ENCODE measurements at places on chromosomes 2 and 18.

DNA sequence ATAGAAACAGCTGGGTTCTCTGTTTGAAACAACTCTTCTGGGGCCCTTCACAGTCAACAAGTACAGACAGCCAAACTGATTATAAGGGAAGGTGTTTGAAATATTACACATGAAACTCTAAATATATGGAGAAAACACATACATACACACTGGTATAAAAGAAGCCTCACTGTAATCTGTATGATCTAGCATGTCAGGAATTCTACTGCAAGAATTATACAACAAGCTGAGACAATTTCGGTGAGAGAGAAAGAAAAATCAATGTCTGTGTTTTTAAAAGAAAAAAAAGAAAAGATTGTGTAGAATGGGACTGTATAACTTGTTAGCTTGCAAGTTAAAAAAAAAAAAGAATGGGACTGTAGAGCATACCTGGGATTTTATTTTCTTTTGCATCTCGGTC is 26.3 kb downstream of the IRS1 start:
- DNase-seq, result no peak

GRCh38 chr2:10597956-10598355 is 91.8 kb downstream of the NOL10 start:
- no peak for DNase-seq

GRCh38 chr18:46141199-46141598 is 37.0 kb downstream of the HAUS1 start:
- DNase-seq, result no peak

- DNase-seq, result no peak
These were observed 500.1 kb downstream of the ARHGAP15 start for GRCh38 chr2:143629340-143629739.

DNA sequence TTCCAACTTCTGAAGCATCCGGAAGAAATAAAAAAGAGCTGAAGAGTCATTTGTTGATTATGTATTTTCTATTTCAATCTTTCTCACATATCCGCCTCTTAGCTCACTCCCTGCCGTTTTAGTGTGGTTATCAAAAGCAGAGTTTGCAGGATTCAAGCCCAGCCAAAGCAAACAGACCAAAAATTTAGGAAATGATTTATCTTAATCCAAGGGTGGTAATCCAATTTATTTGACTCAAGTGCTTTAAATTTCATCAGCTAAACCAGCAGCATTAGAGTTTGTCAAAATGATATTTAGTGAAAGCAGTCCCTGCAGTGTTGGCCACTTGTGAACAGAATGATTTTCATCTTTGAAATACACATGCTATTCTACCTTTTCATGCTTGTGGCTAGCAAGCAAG is 129.3 kb upstream of the CCDC68 start:
- no peak for DNase-seq

DNA sequence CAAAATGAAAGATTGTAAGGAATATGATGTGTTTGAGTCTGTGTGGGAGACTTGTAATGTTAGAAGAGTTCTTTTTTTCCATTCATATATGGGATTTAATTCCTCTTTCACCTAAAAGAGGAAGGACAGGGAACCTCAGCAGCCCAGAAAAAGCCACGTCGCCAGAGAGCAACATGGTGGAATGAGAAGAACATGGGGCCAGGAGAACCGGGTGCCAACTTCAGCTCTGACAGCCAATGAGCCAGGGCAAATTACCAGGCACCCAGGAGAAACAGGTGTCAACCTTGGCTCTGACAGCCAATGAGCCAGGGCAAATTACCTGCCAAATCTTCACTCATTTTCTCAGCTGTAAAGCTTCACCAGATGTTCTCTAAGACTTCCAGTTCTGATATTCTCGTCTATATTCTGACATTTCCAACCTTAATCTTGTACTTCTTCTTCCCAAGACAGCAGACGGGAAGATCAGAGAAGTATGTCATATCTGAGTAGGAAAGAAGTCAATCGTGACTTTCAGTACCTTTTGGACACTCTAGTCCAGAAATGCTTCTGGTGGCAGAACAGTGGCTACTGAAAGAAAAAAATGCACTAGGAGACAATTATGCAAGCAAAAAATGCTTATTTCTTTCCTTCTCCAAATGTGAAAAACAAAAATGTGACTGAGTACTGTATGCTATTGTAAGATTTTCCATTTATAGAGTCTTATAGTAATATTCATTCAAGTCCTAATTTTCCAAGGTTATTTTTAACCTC is 79.2 kb upstream of the COL5A2 start:
- DNase-seq, result no peak

GRCh38 chr18:61531891-61532290 is 198.7 kb downstream of the CDH20 start:
- no peak for DNase-seq

DNA sequence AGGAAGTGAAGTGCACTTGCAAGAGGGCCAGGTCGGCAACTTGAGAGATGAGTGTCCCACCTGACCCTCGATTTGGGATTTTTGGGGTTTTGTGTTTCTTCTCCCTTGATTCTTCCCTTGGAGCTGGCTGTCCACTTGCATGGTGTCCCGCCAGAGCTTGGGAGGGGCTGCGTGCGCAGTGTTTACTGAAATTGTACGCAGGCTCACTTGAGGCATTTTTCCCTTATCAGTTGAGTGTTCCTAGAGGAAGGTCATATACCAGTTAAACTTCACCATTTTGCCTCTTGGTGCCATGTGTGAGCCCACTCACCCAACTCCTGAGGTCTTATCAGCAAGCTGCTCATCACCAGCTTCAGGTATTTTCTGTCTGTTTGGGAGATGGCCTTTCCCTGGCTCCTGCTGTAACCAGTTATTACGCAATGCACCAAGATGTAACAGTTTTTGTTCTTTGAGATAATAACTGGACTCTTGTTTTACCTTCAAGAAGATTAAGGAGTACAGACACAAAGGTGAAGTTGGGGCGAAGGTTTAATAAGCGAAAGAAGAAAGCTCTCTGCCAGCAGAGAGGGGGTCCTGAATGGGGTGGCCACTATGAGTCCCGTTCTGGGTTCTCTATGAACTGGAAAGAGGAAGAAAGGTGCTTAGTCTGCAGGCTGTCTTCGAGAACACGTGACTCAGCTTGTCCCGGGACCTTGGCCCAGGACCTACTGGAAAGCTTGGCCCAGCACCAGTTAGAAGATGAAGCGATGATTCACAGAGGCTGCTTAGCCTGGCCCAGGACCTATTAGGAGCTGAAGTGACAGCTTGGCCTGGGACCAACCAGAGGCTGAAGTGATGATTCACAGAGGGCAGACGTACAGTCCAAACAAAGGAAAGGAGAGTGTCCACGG is 21.5 kb upstream of the TXNL4A start:
- no peak for DNase-seq

GRCh38 chr2:30448866-30449265 is 1.8 kb downstream of the LCLAT1 start:
- DNase-seq, result no peak

DNA sequence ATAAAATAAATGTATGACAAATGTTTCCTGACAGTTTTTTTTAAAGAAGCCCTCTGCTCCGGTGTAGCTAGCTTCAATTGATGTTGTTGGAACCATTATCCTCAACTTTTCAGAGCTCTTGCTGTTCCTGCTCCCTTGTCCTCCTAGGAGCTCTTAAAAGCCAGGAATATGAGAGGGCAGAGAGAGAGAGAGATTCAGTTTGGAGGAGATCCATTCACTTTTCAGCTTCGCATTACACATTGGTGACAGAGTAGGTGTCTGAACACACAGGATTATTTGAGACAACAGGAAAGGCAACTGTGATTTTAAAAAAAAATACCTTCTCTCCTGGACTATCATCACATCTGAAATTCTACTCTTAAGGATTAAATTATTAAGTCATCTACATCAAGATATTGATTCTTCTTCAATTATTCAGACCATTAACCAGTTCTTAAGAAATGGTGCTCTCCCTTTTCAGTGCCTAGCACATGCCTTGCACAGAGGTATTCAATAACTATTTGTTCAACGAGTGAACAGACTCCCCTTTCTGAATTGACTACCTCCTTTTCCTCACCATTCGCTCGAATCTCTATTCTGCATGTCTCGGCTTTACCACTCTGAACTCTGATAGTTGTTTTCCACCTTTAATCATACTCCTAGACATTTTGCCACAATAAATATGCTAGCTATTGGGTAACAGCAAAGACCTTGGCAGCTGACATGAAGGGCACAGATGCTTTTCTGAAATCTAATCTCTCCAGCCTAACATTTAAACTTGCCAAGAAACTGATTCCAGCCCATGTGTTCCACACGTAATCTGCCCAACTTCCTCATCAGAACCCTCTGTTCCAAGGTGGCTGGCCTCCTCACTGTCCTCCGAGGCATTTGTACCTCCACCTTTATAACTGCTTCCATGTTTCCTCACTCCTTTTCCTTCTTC is 28.6 kb upstream of the SLC35F5 start:
- DNase-seq, result no peak

DNA sequence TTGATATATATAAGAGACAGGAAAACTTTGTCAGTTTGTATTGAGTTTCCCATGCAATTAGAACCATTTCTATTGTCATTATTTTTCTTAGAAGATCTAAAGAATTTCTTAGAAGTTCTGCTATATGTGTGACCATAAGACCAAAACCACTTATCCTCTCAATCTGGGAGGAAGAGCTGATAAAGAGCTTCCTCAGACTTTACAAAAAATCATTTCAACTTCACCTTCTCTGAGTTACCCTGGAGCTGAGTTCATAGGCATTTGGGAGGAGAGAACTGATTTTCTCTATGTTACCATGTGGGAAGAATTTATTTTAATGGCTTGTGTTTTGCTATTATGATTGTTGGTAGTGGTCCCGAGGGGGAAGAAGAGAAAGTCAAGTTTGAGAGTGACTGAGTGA is 329.3 kb downstream of the GPD2 start:
- DNase-seq, result no peak

- DNase-seq, result no peak
These were observed 975.7 kb upstream of the ZEB2 start for GRCh38 chr2:145495590-145495989.

- no peak for DNase-seq
These were observed 147.6 kb downstream of the CDC42EP3 start for GRCh38 chr2:37523814-37524362.

GRCh38 chr2:47076586-47077441 is 78.3 kb downstream of the STPG4 start:
- no peak for DNase-seq

- DNase-seq, result no peak
These were observed 414.0 kb downstream of the SLC4A3 start for GRCh38 chr2:220041447-220041846.

- DNase-seq, result no peak
These were observed 744.0 kb downstream of the ADCYAP1 start for GRCh38 chr18:1648712-1649111.

DNA sequence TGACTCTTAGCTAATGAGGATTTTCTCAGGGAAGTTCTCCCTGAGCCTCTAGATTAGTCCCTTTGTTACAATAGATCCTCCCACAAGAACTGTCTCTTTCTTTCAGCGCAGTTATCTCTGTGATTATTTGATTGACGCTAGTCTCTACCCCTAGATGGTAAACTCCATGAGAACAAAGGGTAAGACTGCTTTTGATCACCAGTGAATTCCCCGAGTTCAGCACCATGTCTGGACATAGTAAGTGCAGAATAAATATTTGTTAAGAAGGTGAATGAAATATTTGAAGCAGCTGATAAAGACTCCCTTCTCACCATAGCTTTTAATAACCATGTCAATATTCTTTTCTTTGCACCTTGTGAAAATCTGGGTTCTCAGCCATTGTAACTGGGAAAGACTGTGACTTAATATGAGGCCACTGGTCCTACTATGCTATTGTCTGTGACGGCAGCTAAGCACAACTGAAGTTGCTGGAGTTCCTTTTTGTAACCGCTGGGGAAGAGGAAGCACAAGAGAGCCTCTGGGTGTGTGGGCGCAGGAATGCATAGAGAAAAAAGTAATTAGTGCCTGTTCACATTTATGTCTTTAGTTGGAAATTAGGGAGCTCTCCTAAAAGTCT is 214.7 kb downstream of the TGIF1 start:
- no peak for DNase-seq

- DNase-seq, result no peak
These were observed 1178.7 kb upstream of the NRXN1 start for GRCh38 chr2:52210611-52211010.

GRCh38 chr2:134272806-134273205 is 18.9 kb downstream of the MGAT5 start:
- no peak for DNase-seq

All from GM06990 (cell line).